ENCODE measurements at places on chromosomes 4 and X. TPM values are rescaled to one million over a fixed set of nuclear protein-coding genes. Genes with fewer than 3 reads are reported as not detected.

Gene TEX13D
- total RNA-seq: not detected

Gene IBSP
- not detected for total RNA-seq

Gene L1CAM
- total RNA-seq: 41.0 TPM

Gene TMEM156
- 7.0 TPM for total RNA-seq

Gene ASMT
- not detected for total RNA-seq

Gene GPR34
- total RNA-seq: not detected

Gene RNF113A
- total RNA-seq: 19.0 TPM

Gene PABPC1L2A
- total RNA-seq: not detected

All from MCF 10A (cell line).